ENCODE measurements at places on chromosomes 3 and 15.

DNA sequence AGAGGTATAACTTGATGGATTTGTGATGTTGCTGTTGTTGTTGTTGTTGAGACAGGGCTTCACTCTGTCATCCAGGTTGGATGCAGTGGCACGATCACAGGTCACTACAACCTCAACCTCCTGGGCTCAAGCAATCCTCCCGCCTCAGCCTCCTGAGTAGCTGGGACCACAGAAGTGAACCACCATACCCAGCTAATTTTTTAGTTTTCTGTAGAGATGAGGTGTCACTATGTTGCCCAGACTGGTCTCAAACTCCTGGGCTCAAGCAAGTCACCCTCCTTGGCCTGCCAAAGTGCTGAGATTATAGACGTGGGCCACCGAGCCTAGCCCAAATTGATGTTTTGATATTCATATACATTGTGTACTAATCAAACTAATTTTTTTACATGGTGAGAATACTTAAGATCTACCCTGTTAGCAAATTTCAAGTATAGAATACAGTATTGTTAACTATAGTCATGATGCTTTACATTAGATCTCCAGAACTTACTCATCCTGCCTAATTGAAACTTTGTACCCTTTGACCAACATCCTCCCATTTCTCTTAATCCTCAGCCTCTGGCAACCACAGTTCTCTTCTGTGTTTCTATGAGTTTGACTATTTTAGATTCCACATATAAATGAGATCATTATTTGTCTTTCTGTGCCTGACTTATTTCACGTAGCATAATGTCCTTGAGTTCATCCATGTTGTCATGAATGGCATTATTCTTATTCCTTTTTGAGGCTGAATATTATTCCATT lies 23.2 kb downstream of the LMCD1 start:
- no peak for DNase-seq

- DNase-seq = no peak
Measured at GRCh38 chr15:41936649-41937567, 35.4 kb downstream of the EHD4 start.

DNA sequence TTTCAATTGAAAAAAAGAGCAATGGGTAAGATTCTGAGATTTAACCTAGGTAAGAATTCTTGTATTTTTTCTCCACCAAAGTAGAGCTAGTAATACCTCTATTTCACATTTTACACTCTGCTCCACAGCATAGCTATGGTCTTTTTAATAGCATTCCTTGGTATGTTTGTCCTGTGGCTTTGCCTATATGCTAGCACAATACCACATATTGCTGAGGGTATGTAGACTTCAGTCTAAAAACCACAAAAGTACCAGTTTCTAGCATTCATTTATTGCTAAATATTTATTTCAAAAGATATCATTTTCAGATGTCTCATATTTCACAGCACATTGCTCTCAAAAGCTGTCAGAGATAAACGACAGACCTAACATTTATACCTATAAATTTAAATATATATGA lies 18.2 kb upstream of the EOGT start:
- DNase-seq = no peak

DNA sequence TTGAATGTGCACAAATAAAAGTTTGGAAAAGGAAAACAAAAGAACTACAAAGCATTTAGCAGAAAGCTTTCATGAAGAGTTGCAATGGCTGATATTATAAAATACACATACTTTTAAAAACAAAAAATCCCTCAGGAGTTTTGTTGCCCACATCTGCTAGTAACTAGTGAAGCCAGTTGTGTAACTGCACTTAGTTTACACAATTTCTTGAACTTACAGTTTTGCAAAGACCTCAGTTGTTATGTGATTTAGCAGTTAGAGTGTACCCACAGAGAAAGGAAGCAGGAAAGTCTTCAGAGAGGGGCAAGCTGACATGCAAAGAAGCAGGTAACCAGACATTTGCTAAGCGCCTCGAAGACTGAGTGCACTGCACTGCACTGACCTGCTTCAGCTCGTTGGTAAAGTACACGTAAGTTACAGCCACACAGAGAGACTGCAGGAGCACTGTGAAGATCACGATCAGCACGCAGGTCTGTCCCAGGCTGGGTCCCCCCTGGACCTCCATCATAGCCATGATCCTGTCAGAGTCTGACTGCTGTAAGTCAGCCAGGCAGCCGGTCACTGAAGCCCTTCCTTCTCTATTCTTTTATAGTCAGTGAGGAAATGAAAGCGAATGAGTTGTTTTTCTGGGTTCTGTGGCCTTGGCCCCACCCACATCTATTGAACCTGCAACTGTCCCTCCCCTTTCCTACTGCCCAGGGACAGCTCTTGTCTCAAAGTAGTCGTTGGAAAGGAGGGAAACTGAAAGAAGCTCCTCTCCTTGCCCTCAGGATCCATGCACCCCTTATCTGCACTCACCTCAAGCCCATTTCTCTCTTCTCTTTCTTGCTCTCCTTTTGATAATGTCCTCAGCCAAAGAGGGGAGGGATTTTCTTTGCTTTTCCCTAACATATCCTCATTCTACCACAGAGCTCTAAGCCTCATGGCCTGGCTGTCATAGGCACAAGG lies at the start of gene TNFSF10:
TNFSF10 (minus strand) TSS at position 560 of the 948 bp plus-strand sequence; CDS start at position 514, 46 bp downstream.
- no peak for DNase-seq

DNA sequence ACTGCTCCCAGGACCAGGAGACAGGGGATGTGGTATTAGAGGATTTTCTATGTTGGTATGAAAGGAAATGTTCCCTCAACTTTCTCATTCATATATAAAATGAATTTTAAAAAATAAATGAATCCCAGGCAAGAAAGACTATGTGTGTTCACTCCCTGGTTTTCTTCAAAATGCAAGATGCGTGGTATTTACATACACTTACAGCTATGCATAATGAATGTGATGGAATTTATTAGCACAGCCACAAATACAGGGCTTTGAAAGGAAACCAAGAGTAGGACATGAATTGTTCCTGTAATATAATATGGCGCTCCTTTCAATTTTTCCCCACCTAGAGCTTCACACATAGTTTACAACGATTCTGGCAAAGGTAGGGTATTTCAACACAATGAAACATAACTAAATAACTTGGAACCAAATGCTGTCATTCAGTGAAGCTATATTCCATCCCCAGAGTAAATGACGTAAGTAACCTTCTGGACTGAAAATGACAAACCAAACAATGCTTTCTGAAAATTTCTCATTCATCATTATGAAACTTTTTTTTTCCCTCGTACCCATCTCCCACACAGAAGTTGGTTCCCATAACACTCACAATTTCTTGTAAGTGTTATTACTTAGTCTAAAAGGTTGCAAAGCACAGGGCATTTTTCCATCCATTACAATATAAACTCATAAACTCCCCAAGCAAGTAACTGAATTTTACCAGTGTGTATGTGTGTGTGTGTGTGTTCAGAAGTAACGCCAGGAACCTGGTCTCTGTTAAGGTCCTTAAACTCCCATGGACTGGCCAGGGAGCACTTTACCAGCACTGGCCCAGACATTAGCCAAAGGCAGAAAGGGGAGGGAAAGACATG lies 41.8 kb downstream of the CBLB start:
- no peak for DNase-seq

DNA sequence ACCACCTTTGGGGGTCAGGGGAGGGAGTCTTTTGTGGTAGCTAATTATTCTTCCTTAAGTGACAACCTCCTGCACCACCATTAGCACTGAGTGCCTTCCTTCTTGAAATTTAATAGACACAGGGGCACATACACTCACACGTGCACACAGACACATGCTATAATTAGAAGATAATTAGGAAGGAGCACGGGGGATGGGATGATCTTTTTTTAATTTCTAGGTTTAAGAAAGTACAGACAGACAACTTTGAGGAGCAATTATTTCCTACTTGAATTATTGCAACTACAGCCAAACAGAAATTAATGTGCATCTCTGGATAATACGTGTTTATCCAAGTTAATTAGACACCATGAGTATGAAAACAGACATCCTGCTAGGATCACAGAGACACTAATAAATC lies 44.8 kb upstream of the GUCA1C start:
- no peak for DNase-seq

DNA sequence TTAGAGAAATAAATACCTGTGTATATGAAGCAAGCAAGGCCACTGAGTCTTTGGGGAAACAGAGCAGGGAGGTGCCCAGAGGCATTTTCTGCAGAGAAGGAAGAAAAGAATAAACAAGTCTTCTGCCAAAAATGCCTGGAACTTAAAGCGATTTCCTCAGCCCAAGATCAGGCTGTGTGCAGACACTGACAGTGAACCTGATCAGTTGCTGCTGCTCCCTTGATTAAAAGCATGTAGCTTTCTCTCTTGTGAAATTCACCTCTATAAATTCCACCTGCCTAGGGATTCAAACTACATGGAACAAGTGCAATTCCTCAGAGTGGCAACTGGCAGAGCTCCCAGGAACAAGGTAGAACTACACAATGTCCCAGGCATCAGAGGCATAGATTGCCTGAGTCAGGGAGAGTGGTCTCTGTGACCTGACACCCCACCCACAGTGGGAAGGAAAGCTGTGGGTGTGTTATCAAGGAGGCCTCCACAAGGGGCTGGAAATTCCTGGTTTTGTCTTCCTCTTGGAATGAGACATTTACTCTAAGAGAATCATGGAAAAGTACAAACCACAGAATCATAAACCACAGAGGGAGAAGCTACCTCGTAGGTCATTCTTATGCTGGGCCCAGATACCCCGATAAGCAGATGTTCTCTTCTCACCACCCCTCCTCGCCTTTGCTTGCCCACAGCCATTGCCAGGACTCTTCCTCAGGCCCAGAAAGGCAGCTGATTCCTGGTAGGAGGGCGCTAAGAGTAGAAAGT lies 1.8 kb upstream of the ZBTB38 start:
- no peak for DNase-seq

GRCh38 chr3:16089521-16089920 lies 85.0 kb upstream of the GALNT15 start:
- DNase-seq = no peak

DNA sequence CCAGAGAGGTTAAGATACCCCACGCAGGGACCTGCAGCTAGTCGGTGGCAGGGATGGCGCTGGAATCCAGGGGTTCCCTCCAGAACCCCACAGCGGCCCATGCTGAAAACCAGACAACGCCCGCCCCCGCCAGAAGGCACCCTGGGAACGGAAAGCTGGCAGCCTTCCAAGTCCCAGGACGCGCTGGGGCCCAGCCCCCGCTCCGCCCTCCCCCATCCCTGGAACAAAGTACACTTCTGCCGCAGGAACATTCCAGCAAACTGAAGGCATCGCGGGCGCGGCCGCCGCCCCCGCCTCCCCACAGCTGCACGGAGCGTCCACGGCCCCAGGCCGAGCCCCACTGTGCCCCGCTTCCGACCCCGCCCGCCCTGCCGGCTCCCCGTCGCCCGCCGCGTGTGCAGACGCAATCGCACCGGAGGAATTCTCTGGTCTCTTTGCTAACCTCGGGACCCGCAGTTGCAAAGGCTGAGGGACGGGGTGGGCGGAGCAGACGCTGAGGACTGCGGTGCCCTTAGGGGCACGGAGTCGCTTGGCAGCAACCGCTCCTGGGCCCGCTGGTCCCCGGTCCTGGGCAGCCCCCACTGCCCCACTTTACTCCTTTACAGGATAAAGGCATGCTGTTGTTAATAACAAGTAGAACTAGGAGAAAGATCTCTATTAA lies 44.8 kb upstream of the RNU6-1 start:
- no peak for DNase-seq

DNA sequence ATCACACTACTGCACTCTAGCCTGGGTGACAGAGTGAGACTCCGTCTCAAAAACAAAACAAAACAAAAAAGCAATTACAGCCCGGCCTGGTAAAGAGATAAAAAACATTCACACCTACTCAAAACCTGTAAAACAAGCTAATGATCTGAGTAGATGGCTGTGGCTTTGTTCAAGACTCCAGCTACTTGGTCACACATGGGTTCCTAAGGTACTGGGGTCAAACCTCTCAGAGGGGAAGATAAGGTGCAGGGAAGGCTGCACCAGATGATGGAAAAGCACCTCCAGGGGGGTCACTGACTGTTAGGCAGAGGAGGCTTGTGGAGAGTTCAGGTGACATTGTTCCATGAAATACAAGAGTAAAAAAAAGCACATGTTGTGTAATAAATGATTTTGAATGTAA lies 450.2 kb upstream of the WNT5A start:
- DNase-seq = no peak

All from NCI-H1092 (cell line).